ENCODE measurements at places on chromosomes 7 and 10. TPM values are rescaled to one million over a fixed set of nuclear protein-coding genes. Genes with fewer than 3 reads are reported as not detected.

GRCh38 chr10:89837165-89838043 lies 136.0 kb downstream of the KIF20B start:
- peak; percentile 45 for DNase-seq

- no peak for DNase-seq
Measured at GRCh38 chr7:31116615-31117014, 64.5 kb downstream of the ADCYAP1R1 start.

Gene VSTM4
- 13.7 TPM for polyA plus RNA-seq

GRCh38 chr10:105844241-105844640 lies 1203.2 kb downstream of the SORCS3 start:
- no peak for DNase-seq

Gene HIF1AN
- polyA plus RNA-seq, result 48.4 TPM

Gene MYH16
- polyA plus RNA-seq, result 0.21 TPM

Gene HABP2
- polyA plus RNA-seq, result 0.55 TPM

DNA sequence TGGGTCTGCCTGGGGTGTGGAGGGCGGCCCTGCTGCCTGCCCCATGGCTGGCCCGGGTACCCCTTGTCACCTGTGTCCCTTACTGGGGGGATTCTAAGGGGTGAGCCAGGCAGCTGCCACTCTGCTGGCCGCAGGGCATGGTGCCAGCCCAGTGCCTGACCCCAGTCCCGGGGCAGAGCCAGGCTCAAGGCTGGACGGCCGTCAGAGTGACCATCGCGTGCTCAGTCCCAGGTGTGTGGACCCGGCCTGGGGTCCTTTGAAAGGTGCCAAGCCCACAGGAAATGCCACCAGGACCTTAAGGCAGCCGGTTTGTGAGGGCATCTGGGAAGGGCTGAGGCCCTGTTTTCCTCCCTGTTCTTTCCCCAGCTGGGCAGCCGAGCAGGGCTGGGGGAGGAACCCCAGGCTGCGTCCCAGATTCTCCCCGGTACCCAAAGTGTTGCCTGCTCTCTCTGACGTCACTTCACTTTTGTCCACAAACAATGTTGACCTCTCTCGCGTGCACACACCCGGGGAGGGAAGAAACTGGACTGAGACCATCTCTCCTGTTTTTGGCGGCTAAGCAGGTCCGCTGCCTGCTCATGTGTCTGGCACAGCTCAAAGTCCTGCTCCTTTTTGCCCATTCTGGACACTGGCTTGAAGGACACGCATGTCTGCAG lies 37.6 kb downstream of the PAPOLB start:
- no peak for DNase-seq

Measured in left renal cortex interstitium (tissue), 4 donors.